ENCODE measurements at places on chromosomes 5 and 9.

- DNase-seq, result no peak
Observed at GRCh38 chr9:137891588-137892423, 14.2 kb downstream of the CACNA1B start.

DNA sequence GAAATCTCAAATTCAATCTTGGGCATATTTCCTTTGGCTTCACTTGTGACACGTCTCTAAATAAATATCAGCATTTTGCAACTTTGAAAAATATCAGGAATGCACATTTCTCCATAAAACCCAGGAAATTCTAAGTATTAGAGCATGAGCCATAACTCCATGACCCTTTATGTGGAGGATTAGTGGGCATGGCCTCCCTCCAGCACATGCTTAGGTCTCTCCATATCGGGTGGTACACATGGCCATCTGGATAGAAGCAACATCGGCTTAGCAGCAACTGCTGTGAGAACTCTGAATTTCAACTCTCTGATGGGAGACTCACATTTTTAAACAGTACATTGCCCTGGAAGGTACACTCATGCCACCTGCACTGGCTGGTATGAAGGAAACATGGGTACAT lies 73.7 kb upstream of the EGFLAM start:
- no peak for DNase-seq

DNA sequence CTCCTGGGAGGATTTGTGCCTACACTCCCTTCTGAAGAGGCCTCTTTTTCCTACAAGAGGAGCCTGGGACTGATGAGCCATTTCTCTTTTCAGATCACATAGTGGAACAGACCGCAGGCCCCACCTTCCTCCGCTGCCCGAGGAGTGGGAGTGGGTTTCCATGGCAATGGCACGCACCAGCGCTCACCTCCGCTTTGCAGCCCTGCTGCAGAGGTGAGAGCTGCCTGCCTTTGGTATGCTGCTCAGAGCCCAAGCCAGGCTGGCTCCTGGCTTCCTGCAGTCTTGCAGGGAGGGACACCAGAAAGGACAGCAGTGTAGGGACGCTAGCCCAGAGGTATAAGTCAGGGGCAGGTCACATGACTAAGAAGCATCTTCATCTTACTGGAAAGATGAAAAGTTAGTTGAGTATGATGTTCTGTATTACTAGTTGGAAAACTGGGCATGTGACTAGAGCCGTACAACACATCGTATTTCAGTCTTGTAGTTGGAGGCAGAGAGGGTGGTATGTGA lies 12.4 kb downstream of the PTTG1 start:
- peak; percentile 53 for DNase-seq

GRCh38 chr9:6714176-6714575 lies 43.6 kb upstream of the KDM4C start:
- DNase-seq, result no peak

- DNase-seq, result no peak
Observed at GRCh38 chr9:90020276-90020871, 415.6 kb downstream of the GADD45G start.

- DNase-seq, result no peak
Observed at GRCh38 chr9:114001410-114001685, 76.8 kb downstream of the AMBP start.

- DNase-seq, result peak; percentile 42
Observed at GRCh38 chr5:38666668-38667498, 110.4 kb upstream of the LIFR start.

DNA sequence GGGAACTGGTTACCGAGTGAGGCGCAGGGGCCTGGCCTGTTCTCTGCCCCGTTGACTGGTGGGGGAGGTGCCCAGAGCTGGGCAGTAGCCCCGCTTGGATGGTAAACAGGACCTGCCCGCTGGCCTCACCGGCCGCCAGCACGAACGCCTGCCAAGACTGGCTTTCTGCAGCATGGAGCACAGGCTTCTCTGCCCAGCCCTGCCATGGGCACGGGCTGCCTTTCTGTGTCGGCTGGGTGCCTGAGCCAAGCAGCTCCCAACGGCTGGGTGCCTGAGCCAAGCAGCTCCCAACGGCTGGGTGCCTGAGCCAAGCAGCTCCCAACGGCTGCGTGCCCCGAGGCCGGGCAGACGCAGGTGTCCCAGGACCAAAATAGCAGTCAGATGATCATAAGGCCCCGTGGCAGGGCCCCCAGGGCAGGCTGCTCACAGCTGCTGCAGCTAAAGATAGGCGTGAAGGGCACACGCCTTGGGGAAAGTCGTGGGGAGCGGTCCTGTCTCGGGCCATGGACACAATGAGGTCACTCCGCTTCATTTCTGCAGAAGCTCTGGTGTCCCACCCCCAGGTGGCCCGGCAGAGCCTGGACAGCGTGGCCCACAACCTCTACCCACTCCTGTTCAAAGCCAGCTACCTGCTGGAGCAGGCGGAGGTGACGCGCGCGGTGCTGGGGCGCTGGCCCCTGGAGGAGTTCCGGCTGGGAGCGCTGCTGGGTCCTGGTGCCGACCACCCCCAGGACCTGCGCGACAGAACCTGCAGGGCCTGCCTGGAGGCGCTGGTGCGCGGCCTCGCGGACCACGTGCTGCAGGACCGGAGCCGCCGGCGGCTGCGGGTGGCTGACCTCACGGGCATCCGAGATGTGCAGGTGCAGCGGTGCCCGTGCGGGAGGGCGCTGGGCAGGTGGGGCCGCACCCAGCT lies at the start of gene LRRC14B:
Gene LRRC14B (plus strand): TSS at position 460 of the 913 bp plus-strand sequence. CDS start 44 bp downstream, at position 504.
- DNase-seq, result peak; percentile 89

DNA sequence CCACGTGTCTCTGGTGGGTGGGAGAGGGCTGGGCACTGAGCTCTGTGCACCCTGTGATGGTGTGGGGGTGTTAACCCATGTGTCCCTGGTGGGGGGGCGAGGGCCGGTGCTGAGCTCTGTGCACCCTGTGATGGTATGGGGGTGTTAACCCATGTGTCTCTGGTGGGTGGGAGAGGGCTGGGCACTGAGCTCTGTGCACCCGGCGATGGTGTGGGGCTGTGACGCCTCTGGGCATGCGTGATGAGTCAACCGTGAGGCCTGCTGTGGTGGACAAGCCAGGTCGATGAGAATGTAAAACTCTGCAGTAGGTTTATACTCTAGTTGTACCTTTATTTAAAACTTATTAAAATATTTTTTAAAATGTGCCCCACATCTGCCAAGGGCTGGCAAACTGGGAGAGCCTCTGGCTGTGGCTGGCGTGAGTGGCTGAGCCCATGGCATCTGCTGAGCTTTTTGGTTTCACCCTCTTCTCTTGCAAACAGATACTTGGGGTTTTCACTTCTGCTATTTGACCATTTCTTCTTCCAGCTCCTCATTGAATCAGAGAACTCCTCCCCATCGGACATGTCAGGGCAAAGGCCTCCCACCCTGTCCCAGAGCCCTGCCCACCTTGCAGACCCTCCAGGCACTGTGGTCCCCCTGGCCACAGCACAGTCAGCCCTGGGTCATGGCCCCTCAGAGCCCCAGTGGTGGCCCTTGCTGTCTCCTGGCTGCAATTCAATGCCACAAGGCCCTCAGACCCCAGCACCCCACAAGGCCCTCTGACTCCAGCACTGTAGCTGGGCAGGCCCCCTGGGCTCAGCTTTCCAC lies 18.5 kb upstream of the EXOC3 start:
- DNase-seq, result no peak

DNA sequence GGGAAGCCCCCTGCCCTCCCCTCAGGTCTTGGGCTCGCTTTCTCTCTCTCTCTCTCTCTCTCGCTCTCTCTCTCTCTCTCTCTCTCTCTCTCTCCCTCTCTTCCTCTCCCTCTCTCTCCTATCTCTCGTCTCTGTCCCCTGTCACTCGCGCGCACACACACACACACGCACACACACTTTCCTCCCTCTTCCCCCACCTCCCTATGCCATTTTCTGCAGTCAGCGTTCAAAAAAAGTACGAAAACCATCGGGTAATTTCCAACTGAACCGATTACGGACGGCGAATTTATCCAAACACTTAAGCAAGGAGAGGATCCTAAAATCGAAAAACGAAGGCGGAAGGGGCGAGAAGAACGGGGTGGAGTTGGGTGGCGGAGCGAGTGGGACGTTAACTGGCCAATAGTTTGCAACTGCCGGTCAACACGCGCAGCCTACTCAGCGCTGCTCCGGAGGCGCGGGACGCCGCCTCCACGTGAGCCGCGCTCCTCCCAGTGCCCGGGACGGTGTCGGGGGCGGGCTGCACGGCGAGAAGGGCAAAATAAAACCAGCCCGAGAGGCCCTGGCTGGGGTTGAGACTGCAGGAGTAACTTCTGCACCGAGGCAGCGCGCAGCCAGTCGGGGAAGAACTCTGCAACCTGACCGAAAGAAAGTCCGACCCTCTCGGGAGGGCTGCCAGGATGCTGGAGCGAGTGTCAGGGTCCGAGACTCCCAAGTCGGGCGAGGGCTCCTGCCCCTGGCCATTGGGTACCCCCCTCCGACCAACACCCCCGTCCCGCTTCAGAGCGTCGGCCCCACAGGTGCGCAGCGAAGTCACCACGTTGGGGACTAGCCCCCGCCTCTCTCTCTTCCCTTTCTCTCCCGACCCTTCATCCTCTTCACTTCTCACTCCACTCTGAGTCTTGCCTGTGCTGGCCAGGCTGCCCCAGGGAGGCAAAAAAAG lies 24.9 kb upstream of the ELAVL2 start:
- peak; percentile 88 for DNase-seq

- no peak for DNase-seq
Observed at GRCh38 chr9:16442622-16443021, 427.8 kb downstream of the BNC2 start.

DNA sequence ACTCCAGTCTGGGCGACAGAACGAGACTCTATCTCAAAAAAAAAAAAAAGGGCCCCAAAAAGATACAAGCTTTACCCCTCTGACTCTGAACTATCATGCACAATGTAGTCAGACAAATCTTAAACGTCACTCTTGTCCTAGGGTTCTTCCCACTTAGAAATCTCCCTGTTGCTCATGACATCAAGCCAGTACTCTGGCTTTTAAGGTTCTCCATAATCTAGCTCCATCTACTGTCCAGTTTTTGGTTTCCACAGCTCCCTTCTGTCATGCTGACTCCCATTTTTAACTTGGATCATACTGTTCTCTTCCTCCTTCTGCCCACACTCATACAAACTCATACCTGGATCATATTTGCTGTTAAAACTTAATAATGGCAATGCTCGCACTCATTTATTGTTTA lies 156.7 kb upstream of the TLX3 start:
- DNase-seq, result peak; percentile 39

DNA sequence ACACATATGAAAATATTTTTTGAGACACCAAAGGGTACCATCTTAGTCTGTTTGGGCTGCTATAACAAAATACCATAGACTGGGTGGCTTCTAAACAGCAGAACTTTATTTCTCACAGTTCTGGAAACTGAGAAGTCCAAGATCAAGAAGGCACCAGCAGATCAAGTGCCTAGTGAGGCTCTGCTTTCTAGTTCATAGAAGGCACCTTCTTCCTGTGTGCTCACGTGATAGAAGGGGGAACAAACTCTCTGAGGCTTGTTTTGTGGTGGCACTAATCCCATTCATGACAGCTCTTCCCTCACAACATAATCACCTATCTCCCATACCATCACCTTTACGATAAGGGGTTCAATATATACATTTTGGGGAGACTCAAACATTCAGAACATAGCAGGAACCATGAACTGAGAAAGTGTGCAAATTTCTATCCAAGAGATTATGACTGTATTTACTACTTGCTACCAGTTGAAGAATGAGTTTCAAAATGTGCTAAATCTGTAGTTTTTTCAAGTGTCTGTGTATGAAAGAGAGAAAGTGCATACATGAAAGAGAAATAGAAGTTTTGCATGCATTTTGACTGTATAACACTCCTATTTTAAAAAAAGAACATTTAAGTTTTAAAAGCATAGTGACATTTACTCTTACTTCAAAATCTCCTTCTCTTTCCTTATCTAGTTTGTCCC lies 207.3 kb downstream of the PARP8 start:
- no peak for DNase-seq

DNA sequence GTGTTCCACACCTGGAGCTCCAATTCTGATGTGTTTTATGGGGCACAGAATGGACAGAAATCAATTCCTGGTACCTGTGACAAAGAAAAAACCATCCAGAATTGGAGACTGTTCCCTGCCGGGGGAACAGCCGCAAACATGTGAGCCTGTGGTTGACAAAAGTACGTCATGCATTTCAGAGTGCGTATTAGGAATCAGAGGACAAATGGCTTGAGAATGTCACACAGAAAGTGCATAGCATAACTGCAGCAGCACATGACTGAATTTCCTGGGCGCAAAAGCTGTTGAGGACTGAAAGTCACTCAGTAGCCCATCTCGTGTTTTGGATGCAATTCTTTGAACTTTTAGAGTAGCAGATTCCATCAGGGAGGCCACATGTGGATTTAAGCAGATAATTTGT lies 85.1 kb downstream of the TRIO start:
- DNase-seq, result no peak

Data from DMS53 (cell line).